ENCODE measurements at places on chromosomes 6 and 20.

DNA sequence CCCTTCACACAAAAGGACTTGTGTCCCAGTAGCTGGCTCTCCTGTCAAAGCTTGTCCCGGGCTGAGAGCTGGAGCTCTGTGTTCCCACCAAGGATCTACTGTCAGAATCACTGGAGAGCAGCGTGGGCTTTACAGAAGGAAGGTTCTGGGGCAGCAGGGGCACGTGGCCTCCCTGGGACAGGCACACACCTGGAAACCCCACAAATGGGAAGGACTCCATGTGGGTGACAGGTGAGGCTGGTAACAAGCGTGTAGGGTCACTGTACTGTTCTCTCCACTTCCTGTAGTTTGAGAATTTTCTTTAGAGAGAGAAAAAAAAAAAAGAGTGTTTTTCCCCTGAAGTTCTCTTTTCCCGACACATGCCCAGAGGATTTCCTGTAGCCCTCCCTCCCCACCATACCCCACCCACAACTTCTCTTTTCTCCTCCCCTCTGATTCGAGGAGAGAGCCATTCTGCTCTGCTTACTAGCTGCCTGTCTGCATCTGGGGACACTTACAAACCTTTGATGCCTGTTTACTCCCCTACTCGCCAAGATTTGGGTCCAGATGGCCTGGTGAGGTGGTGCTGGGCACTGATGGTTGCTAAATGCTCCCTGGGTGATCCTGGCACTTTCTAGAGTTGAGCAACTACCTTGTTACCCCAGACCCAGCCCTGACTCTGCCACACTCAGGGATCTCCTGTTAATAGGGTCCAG, 84.1 kb upstream of the SIRPA start:
- peak; percentile 73 for DNase-seq

DNA sequence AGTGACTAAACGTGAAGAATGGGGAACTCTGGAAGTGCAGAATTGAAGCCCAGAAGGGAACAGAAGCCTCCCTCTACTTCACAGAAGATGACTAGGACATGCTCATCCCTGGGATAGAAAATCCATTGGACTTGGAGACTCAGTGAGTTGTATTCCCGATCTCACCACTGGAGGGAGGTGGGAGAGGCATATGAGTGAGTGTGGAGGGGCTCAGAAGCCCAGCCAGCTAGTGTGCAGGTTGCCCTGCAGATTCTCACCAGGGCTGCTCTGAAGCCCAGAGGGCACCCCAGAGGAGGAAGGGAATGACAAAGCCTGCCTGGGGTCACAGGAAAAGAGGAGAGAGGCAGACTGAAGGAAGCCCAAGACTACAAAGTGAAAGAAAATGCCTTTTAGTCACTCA, 42.1 kb upstream of the HLA-E start:
- peak; percentile 23 for DNase-seq

DNA sequence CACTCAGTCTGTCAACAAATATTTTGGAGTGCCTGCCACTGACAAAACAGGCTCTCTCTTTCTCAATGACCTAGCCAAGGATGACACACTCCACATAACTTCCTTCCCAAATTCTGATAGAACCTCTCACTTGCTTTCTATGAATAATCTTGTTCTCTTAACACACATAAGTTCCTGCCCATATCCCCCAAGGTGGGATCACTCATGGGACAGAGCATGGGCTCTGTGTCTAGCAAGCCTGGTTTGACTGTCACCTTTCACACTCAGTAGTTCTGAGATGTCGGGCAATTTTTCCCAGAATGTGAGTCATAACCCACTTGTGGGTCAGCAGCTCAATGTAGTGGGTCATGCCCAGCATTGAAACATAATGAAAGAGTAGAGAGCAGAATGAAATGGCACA, 78.1 kb downstream of the LRFN2 start:
- no peak for DNase-seq

DNA sequence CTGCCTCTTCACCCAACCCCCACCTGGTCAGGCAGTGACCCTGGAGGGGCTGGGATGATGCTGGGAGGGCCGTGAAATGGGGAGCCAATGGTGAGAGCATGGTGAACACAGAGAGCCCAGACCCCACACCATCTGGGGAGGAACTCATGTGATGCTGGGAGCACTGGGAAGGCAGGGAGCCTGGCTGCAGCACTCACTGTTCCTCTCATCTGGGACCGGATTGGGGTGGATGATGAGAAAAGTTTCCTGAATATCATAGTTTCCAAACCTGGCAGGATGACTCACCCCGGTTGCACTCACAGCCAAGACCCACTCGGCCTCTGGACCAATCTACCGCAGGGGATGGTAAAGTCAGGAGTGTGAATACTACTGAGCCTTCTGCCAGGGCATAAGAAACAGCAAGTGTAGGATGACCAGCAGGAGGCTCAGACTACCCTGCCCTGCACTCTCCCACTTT, 21.8 kb downstream of the ULBP1 start:
- no peak for DNase-seq

GRCh38 chr6:147717991-147718390, 209.5 kb downstream of the SAMD5 start:
- DNase-seq: no peak

- peak; percentile 90 for DNase-seq
These were observed 37.8 kb downstream of the MARCKS start for GRCh38 chr6:113894712-113895674.

GRCh38 chr20:7850775-7851490, 89.3 kb downstream of the HAO1 start:
- peak; percentile 65 for DNase-seq

DNA sequence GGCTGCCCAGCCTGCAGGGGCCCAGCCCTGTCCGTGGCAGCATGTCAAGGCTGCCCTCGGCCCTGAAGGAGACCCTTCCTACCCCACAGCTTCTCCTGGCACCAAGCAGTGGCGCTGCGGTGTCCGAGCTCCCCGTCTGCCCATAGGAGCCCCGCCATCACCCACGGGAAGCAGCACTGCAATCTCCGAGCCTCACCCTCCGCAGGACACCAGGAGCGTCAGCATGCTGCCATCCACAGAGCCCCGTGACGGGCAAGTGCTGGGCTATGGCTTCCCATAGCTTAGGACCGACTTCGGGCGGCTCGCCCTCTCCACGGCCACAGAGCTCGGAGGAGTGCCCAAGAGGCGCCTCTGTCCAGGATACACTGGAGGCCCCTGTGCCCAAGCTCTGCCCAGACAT, 25.1 kb downstream of the YTHDF1 start:
- no peak for DNase-seq

- peak; percentile 23 for DNase-seq
These were observed 958 bp downstream of the MLIP start for GRCh38 chr6:54112151-54112650.

- no peak for DNase-seq
These were observed 196.3 kb downstream of the FUT9 start for GRCh38 chr6:96212066-96212465.

- DNase-seq: peak; percentile 60
These were observed 19.7 kb downstream of the HLA-DOB start for GRCh38 chr6:32796848-32797776.

DNA sequence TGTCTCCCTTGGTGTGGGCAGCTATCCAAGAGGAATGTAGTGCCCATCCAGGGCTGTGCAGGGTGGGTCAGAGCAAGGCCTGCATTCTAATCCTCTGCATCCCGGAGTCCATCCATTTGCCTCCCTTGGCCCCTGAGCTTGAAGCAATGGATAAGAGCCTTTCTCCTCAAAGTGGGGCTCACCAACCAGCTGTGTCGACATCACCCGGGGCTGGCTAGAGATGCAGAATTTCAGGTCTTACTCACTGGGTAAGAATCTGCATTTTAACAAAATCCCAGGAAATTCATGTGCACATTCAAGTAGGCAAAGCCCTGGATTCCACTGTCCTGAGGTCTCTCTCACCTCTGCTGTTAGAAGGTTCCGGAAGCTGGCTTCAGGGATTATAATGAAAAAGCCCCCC, 95.3 kb downstream of the MDGA1 start:
- DNase-seq: peak; percentile 62

DNA sequence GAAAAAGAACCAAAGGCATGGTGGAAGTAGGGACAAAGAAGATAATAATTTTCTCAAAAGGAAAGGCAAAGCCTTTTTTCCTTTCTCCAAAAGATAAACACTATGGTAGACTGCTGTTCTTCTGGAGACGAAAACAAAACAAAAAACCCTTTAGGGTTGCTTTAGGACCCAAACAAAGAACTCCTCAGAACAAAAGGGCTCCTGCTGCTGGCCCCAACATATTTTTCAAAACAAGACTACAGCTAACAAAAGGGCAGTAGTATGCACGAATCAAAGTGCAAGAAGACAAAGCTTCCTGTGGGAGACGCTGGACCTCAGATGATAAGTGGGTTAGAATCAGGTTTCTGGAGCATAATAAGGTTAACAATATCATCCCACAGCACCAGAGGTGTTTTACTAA, 15.8 kb downstream of the NCOA5 start:
- no peak for DNase-seq

DNA sequence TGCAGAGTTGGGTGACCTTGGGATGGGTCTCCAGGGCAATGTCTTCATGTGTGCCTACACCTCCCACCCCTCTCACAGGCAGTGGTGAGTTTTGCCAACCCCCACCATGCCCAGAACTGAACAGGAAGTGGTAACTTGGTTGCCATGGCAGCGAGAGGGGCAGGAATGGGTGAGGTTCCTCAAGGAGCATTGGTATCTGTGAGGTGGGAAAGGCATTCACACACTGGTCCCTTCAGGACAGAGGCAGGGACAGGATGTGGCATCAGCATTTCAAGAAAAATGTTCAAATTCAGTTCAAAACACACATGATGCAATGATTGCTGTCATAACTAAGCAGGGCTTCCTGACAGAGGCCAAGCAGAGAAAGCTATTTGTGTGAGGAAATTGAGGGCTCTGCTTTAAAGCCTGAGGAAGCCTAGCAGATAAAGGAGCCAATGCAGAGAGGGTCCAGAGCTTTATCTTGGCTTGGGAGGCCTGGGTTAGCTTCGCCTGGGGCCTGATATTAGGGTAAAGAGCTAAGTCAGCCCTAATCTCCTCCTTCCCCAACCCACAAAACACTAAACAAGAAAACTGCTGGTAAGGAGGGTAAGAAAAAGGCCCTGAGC, 551 bp downstream of the TREML2 start:
- peak; percentile 59 for DNase-seq

GRCh38 chr20:8535403-8536261, 403.6 kb downstream of the PLCB1 start:
- no peak for DNase-seq

- DNase-seq: no peak
These were observed 44.0 kb upstream of the TRAM2 start for GRCh38 chr6:52620906-52621190.

- DNase-seq: peak; percentile 66
These were observed 41.7 kb downstream of the MOCS1 start for GRCh38 chr6:39892490-39893129.

- DNase-seq: no peak
These were observed 61.3 kb downstream of the EFCAB8 start for GRCh38 chr20:32920066-32920465.

GRCh38 chr20:40189621-40190020, 499.4 kb downstream of the MAFB start:
- DNase-seq: peak; percentile 20

DNA sequence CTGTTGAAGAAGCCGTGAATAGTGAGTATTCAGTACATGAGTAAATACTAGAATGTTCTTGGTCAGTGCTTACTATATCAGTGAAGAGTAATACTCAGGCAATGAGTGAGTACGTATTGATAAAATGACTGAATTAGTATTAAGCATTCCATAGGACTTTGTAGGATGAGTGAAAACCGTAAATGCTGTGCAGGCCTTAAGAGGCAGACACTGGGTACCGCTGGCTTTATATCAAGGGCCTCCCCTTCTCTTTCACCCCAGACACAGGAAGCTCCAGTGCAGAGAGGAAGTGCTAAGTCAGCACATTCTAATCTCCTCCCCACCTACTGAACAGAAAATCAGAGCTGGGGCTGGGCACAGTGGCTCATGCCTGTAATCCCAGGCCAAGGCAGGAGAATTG, 24.2 kb downstream of the POFUT1 start:
- peak; percentile 53 for DNase-seq

GRCh38 chr6:161233986-161234661, 39.7 kb downstream of the AGPAT4 start:
- DNase-seq: peak; percentile 96

DNA sequence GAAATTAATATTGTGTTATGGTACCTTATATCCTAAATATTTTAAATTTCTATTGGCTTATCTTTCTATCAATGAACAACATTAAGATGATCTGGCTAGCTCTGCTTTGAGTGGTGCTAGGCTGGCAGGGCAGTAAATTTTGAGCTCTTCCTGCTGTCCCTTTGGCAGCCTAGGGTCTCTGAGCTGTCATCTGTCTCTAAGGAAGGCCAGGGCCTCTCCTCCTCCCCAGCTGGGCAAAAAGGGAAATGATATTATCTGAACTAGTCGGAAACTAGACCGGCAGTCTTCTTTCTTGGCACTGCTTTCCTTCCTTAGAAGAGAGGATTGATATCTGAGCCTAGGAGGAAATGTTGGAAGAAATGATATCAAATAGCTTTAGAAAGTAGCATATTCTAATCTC, 176.7 kb upstream of the BTBD3 start:
- no peak for DNase-seq

DNA sequence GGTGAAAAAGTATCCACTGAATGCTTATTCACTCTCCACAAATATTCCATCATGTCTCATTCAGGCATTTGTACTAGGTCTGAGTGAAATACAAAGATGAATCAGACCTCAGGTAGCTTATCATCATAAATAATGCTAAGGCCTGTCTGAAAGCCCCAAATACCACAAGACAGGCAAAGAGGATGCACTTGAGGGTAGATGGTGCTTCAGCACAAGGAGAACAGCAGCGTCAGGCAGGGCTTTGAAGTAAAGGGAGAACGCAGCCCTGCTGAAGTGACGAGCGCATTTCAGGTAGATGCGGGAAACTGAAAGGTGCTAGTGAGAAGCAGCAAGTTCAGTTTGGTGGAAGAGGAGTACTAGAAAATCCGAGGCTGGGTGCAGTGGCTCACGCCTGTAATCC, 38.7 kb downstream of the MAP3K5 start:
- no peak for DNase-seq

GRCh38 chr6:125304970-125305660, 3.3 kb upstream of the HDDC2 start:
- no peak for DNase-seq

- no peak for DNase-seq
These were observed 817.5 kb upstream of the SLC35B3 start for GRCh38 chr6:9252799-9253198.

DNA sequence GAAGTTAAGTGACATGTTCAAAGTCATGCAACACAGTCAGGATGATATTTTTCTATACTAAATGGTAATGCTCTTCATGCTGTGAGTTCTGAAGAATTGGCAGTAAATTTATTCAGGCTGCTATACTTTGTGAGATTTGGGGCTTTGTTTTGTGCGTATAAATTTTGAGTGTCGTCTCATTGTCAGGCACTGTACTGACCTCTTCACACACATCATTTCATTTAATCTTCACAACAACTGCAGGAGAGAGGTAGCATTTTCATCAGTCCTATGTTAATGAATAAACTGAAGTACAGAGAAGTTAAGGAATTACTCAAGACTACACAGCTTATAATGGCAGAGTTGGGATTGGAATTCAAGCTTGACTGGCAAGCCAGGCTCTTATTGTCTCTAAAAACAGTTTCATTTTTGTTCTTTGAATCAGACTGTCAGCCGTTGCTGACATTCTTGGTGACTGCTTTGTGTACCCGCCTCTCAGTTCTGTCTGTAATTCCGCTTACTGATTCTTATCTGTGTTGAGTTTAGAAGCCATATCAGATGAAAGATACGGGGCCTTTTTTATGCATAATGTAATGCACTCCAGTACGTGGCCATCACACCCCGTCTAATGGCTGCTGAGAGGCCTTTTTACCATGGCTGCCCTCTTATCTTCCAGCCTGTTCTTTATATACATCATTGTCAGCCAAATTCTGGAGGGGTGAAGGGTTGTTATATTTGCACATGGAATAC, 274.9 kb downstream of the UTRN start:
- DNase-seq: peak; percentile 44

All from fibroblast of skin of right biceps (primary cell).